ENCODE measurements at places on chromosomes 7 and 10. TPM values are rescaled to one million over a fixed set of nuclear protein-coding genes. Genes with fewer than 3 reads are reported as not detected.

GRCh38 chr7:112010109-112010508 lies 196.1 kb downstream of the DOCK4 start:
- no peak overlapping the region for H3K4me3 ChIP-seq
- H3K27ac ChIP-seq: no peak overlapping the region
- H3K36me3 ChIP-seq: no peaks in the 10 kb centered on the region
- no peaks in the 10 kb centered on the region for H3K27me3 ChIP-seq

DNA sequence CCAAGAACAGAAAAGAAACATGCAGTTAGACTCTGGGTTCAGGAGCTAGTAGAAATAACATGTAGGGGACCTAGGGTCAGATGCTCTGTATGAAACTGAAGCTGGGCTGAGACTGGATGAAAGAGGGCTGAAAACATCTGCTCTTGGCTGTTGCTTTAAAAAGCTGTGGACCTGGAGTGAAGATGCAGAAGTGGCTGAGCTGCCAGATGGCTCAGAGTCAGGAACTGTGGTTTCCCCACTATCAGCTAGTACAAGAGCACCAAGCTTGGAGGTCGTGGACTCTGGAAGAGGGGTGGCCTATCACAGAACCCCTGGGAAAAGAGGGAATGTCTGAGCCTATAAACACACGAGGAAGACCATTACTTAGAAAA lies 5.9 kb downstream of the ADK start:
- no peaks in the 10 kb centered on the region for H3K36me3 ChIP-seq
- H3K4me1 ChIP-seq: peaks cover 15% of the 10 kb centered on the region
- no peaks in the 10 kb centered on the region for H3K27me3 ChIP-seq

GRCh38 chr7:157001920-157002818 lies 8.3 kb downstream of the MNX1 start:
- H3K36me3 ChIP-seq: no peaks in the 10 kb centered on the region
- no peak for DNase-seq
- H3K27ac ChIP-seq: no peak overlapping the region
- H3K4me3 ChIP-seq: no peak overlapping the region
- H3K4me1 ChIP-seq: peaks cover 20% of the 10 kb centered on the region

- H3K27ac ChIP-seq: no peak overlapping the region
- no peaks in the 10 kb centered on the region for H3K27me3 ChIP-seq
- no peaks in the 10 kb centered on the region for H3K4me1 ChIP-seq
- no peaks in the 10 kb centered on the region for H3K36me3 ChIP-seq
- no peak for DNase-seq
Observed at GRCh38 chr7:139791316-139791715, 13.5 kb upstream of the HIPK2 start.

GRCh38 chr10:114996542-114996941 lies 58.5 kb downstream of the TRUB1 start:
- no peaks in the 10 kb centered on the region for H3K27me3 ChIP-seq
- DNase-seq: no peak
- no peak overlapping the region for H3K4me3 ChIP-seq
- H3K4me1 ChIP-seq: no peaks in the 10 kb centered on the region
- no peak overlapping the region for H3K27ac ChIP-seq
- H3K36me3 ChIP-seq: no peaks in the 10 kb centered on the region

- no peaks in the 10 kb centered on the region for H3K4me1 ChIP-seq
- H3K4me3 ChIP-seq: no peak overlapping the region
- no peaks in the 10 kb centered on the region for H3K27me3 ChIP-seq
- H3K36me3 ChIP-seq: no peaks in the 10 kb centered on the region
- H3K27ac ChIP-seq: no peak overlapping the region
Observed at GRCh38 chr7:141166926-141167325, 93.1 kb downstream of the TMEM178B start.

- DNase-seq: no peak
- H3K36me3 ChIP-seq: peaks cover 26% of the 10 kb centered on the region
- H3K27ac ChIP-seq: no peak overlapping the region
- no peaks in the 10 kb centered on the region for H3K27me3 ChIP-seq
Observed at GRCh38 chr7:98206451-98207330, 4.5 kb upstream of the BHLHA15 start.

DNA sequence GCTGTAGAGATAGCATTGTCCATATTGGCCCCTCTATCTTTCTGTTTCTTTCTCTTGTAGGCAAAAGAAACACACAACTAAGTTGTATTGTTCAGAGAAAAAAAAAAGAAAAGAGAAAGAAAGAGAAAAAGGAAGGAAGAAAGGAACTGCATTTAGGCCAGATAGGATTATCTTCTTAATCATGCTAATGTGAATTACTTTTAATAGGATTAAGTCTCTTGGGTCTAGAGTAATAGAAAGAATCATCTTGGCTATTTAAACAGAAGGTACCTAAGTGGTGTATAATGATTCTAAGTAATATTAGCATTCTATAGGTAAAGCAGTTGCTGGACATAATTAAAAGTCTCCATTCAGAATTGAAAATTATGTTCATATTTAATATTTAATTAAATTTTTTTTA lies 42.2 kb downstream of the GPR85 start:
- no peaks in the 10 kb centered on the region for H3K36me3 ChIP-seq
- H3K4me3 ChIP-seq: no peak overlapping the region
- H3K27ac ChIP-seq: no peak overlapping the region
- no peaks in the 10 kb centered on the region for H3K27me3 ChIP-seq
- no peak for DNase-seq

GRCh38 chr7:46319841-46320240 lies 398.8 kb upstream of the IGFBP3 start:
- no peaks in the 10 kb centered on the region for H3K36me3 ChIP-seq
- no peak overlapping the region for H3K27ac ChIP-seq
- DNase-seq: no peak
- no peaks in the 10 kb centered on the region for H3K27me3 ChIP-seq
- H3K4me1 ChIP-seq: no peaks in the 10 kb centered on the region

DNA sequence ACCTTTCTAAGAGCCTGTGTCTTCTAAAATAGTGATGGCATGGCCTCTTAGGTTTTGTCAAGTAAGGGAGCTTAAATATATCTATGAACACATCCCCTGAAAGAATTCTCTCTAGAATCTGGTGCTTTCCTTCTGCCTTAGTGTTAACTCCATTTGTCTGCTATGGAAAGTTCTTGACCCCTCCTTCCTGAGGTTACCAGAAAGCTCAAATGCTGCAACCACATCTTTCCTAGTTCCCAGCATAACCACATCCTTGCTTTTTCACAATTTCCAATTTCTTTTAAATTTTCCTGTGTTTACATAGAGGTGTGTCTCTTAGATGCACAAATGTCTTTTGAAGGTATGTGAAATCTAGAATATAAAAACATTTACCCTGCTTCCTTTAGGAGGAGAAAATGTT lies 16.4 kb upstream of the GSDME start:
- H3K4me1 ChIP-seq: no peaks in the 10 kb centered on the region
- H3K36me3 ChIP-seq: no peaks in the 10 kb centered on the region
- no peak overlapping the region for H3K27ac ChIP-seq
- DNase-seq: no peak
- no peaks in the 10 kb centered on the region for H3K27me3 ChIP-seq

- peaks cover 3% of the 10 kb centered on the region for H3K4me1 ChIP-seq
- DNase-seq: no peak
- no peaks in the 10 kb centered on the region for H3K27me3 ChIP-seq
- peak overlapping the region; percentile 91 for H3K4me3 ChIP-seq
- no peaks in the 10 kb centered on the region for H3K36me3 ChIP-seq
Observed at GRCh38 chr10:128150561-128150960, 24.3 kb upstream of the MKI67 start.

DNA sequence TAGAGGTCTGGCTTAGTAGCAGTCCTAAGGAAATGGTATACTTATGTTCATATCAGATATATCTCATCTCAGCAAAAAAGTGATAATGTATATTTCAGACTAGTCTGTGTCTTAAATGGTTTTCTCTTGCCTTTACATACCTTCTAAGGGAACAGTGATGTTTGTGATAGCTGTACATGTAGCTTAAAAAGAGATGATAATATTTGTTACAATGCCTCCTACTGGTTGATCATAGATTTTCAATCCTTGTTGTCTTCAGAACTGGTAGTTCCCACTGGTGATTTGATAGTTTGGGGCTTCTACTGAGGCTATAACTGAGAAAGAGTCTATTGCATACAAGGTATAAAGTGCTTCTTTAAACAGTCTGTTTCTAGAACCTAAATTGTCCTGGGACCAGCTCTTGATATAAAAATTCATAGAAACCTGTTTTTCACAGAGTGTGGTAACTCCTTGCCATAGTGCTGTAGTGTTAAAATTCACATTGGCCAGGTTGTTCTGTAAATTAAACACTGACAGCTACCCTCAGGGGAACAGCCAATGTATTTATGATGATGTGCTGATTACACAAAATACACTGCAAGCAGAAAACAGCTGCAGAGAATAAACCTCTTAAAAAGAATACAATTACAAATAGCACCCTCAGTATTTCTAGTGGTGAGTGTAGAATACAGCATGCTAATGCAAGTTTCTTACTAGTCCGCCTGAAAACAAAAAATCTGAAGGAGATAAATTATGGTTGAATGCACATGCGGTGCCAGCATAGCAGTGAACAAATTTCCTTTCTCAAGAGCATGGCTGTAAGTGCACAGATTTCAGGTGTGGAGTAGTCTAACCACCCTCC lies 90.3 kb downstream of the BTRC start:
- H3K27me3 ChIP-seq: no peaks in the 10 kb centered on the region
- H3K36me3 ChIP-seq: no peaks in the 10 kb centered on the region
- no peaks in the 10 kb centered on the region for H3K4me1 ChIP-seq

DNA sequence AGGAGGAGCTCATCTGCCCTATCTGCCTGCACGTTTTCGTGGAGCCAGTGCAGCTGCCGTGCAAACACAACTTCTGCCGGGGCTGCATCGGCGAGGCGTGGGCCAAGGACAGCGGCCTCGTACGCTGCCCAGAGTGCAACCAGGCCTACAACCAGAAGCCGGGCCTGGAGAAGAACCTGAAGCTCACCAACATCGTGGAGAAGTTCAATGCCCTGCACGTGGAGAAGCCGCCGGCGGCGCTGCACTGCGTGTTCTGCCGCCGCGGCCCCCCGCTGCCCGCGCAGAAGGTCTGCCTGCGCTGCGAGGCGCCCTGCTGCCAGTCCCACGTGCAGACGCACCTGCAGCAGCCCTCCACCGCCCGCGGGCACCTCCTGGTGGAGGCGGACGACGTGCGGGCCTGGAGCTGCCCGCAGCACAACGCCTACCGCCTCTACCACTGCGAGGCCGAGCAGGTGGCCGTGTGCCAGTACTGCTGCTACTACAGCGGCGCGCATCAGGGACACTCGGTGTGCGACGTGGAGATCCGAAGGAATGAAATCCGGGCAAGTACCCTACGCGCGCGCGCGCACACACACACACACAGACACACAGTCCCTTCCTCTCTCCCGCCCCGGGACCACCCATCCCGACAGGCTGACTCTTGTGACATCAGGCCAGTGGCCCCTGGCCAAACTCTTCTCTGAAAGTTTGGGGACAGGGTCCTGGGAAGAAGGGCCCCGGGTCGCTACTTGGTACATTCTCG lies 538 bp downstream of the TRIM8 start:
- peak; percentile 85 for DNase-seq
- no peaks in the 10 kb centered on the region for H3K27me3 ChIP-seq
- H3K4me3 ChIP-seq: peak overlapping the region; percentile 79
- peaks cover 41% of the 10 kb centered on the region for H3K4me1 ChIP-seq
- H3K36me3 ChIP-seq: no peaks in the 10 kb centered on the region

The CALHM3 gene
- total RNA-seq: not detected

The LRRD1 gene
- total RNA-seq: not detected

The PILRB gene
- 117 TPM for total RNA-seq

The OTUD1 gene
- 36.2 TPM for total RNA-seq

The HECTD2 gene
- total RNA-seq: 2.6 TPM

The CCDC136 gene
- 20.4 TPM for total RNA-seq

The TDRD1 gene
- total RNA-seq: 0.39 TPM

The LIPN gene
- total RNA-seq: not detected

The FZD8 gene
- total RNA-seq: 1.2 TPM

Measured in CD4-positive, alpha-beta memory T cell (primary cell).